ENCODE measurements at places on chromosomes 13 and 19.

DNA sequence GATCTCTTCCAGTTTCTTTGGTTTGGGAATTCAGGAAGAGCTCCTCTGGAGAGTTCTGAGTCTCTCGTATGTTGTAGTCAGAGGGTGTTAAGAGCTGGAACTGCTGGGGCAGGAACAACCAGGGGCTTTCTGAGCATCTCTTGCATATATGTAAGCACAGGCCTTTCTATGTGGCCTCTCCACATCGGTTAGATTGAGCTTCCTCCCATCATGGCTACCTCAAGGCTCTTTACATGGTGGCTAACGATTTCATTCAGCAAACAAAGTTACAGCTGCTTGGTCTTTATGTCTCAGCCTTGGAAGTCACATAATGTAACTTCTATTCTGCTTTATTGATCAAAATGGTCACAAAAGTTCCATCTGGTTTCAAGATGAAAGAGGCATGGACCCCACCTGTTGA is 20.5 kb upstream of the PLAUR start:
- no peak for DNase-seq

DNA sequence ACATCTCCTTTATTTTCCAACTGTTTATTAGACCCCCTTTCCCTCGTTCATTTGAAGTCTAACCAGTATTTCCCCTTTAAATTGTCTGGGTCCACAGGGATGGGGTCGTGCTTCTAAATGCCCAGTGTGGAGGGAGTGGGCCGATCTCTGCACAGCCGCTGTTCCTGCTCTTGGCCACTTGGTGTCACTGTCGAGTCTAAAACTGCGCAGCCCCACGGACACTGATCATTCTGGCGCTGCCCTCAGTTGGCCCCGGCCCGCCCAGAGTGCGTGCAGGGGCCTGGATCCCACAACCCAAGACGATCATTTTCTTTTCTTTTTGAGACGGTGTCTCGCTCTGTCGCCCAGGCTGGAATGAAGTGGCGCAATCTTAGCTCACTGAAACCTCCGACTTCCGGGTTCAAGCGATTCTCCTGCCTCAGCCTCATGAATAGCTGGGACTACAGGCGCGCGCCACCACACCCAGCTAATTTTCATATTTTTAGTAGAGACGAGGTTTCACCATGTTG is 12.0 kb downstream of the WDR88 start:
- peak; percentile 39 for DNase-seq

- DNase-seq, result no peak
Observed at GRCh38 chr13:114339857-114340534, 25.7 kb downstream of the CHAMP1 start.

DNA sequence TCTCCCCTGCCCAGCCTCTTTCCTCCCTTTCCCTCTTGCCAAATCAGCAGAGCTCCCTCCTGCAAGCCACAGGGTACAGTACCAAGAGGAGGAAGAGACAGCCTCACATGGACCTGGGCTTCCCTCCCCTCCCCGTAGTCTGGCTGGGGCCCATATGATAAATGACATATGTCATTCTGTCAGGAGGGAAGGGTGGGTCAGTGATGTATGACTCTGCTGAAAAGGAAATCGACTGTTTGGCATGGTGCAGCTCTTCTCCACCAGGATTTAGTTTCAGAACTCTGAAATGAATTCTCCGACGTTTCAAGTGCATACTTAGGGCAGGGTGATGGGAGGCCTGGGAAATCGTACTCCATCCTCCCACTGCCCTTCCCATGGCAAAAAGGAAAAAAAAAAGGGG is 9.8 kb downstream of the TSHZ3 start:
- no peak for DNase-seq

GRCh38 chr13:98613591-98613990 is 36.7 kb upstream of the STK24 start:
- no peak for DNase-seq

DNA sequence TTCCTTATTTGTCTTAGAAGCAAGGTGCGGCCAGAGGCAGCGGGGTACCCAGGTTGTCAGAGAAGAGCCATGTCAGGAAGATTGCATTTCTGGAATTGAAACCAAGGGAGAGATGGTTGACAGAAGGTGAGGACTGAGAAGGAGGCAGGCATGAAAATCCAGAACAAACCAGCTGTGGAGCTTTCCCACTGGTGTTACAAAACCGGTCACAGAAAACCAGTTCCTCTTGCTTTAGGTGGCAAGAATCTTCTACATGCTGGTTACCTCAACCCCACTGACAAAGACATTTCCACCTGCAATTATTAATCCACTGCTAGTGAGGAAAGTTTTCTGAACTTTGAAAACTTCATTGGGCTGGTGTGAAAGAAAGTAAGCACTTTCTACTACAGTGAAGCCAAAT is 64.0 kb upstream of the MED4 start:
- DNase-seq, result no peak

Measured in left kidney (tissue), 8 donors.